ENCODE measurements at places on chromosomes 2 and 18. TPM values are rescaled to one million over a fixed set of nuclear protein-coding genes. Genes with fewer than 3 reads are reported as not detected.

- H3K27me3 ChIP-seq, result no peaks in the 10 kb centered on the region
- no peak overlapping the region for H3K4me3 ChIP-seq
- peaks cover 5% of the 10 kb centered on the region for H3K36me3 ChIP-seq
- DNase-seq, result no peak
- no peak overlapping the region for H3K27ac ChIP-seq
These were observed 129.3 kb downstream of the PRKCE start for GRCh38 chr2:45780541-45781463.

GRCh38 chr2:70728128-70728527, 39.9 kb downstream of the ADD2 start:
- H3K36me3 ChIP-seq, result no peaks in the 10 kb centered on the region
- H3K4me3 ChIP-seq, result no peak overlapping the region
- H3K27ac ChIP-seq, result no peak overlapping the region
- no peak for DNase-seq

- no peaks in the 10 kb centered on the region for H3K27me3 ChIP-seq
- no peak overlapping the region for H3K4me3 ChIP-seq
- no peaks in the 10 kb centered on the region for H3K36me3 ChIP-seq
These were observed 32.8 kb downstream of the COBLL1 start for GRCh38 chr2:164808776-164809175.

EEF1B2 gene
- 340 TPM for total RNA-seq

DNA sequence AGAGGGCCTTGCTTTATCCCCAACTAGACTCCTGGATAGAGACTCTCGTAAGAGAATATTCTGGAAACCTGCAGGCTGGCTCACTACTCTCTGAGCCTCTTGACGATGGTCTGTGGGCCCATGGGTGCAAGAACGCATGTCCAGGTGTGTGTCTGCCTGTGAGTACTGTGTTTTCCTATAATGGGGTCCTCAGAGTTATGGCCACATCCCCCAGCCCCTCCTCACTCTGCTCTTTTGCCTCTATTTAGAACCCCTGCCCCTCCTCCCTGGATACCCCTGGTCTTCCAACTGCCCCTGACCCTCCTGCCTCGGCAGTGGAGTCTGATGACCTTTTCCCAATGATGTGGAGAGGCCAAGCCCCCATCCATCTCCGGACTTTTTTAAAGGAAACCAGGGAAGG, 148.1 kb downstream of the ZFP36L2 start:
- H3K4me3 ChIP-seq, result no peak overlapping the region
- H3K36me3 ChIP-seq, result peaks cover 6% of the 10 kb centered on the region
- no peaks in the 10 kb centered on the region for H3K27me3 ChIP-seq
- H3K4me1 ChIP-seq, result peaks cover 60% of the 10 kb centered on the region
- DNase-seq, result no peak

MARCO gene
- not detected for total RNA-seq

DNA sequence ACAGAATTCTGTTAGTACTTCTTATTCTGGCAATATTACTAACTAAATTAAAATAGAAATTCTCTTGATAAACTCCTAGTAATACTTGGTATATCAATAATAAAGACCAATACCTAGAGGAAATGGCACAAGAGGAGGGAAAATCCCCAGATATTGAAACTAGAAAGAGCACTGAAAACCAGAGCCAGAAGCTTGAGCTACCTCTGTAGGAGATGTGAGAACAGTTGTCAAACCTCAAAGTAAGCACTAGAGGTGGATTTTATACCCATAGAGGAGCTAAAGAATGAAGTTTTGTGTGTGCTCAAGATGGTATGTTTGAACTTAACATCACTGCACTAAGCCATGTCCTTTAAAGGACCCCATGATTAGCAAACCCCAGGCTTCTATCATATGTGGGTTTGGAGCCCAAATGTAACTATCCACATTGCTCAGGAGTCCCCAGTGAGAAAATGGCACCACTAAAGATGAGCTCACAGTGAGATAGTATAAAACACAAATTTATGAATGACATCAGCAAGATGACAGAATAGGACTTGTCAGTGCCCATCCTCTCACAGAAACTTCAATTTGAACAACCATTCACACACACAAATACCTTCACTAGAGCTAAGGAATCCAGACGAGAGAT, 122.1 kb downstream of the PKP4 start:
- H3K4me1 ChIP-seq, result peaks cover 36% of the 10 kb centered on the region
- H3K4me3 ChIP-seq, result no peak overlapping the region

MC5R gene
- total RNA-seq, result not detected

- no peak overlapping the region for H3K4me3 ChIP-seq
- H3K4me1 ChIP-seq, result peaks cover 8% of the 10 kb centered on the region
- peaks cover 17% of the 10 kb centered on the region for H3K36me3 ChIP-seq
These were observed 2.4 kb downstream of the ZNF396 start for GRCh38 chr18:35374708-35375107.

DNA sequence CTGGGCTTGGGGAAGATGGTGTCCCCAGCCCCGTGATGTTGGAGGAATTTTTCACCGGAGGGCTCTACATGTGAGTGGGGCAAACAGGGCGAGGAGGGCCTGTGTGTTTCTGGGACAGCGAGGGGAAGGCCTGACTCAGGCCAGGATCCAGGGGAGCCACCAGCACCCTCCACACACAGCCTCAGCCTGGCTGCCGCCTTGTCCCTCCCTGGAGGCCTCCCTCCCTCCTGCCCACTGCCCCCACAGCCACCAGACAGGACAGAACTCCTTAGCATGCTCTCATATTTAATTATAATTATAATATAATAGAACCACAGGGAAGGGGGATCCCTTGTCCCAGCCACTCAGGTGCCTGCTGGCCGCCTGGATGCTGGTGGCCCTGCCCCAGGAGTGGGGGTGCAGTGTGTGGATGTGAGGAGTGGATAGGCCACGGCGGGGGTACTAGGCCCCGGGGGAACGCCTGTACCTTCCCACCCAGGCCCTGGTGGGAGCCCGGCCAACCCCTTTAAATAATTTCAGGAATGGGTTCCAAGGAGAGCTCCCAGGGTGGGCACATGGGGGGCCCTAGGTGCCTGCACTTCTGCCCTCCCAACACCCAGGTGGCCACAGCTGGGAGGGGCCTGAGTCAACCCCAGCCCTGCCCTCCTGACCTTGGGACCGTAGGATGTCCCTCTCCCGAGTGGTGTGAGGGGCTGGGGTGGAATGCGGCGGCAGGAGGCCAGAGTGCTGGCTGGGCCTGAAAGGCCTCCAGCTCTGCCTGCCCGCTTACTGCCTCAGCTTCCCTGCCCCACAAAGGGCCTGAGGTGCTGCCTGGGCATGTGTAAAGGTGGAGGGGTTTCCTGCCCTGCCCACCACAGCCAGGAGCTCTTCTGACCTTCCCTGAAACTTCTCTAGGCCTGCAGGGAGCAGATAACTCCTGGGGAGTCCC, 8.8 kb downstream of the PDCD1 start:
- H3K4me3 ChIP-seq, result no peak overlapping the region
- H3K27me3 ChIP-seq, result peaks cover 46% of the 10 kb centered on the region
- no peak for DNase-seq
- H3K4me1 ChIP-seq, result no peaks in the 10 kb centered on the region
- no peak overlapping the region for H3K27ac ChIP-seq

All from Calu3 (cell line).